ENCODE measurements at places on chromosomes 13 and 19. TPM values are rescaled to one million over a fixed set of nuclear protein-coding genes. Genes with fewer than 3 reads are reported as not detected.

The PLK5 gene
- not detected for total RNA-seq

DNA sequence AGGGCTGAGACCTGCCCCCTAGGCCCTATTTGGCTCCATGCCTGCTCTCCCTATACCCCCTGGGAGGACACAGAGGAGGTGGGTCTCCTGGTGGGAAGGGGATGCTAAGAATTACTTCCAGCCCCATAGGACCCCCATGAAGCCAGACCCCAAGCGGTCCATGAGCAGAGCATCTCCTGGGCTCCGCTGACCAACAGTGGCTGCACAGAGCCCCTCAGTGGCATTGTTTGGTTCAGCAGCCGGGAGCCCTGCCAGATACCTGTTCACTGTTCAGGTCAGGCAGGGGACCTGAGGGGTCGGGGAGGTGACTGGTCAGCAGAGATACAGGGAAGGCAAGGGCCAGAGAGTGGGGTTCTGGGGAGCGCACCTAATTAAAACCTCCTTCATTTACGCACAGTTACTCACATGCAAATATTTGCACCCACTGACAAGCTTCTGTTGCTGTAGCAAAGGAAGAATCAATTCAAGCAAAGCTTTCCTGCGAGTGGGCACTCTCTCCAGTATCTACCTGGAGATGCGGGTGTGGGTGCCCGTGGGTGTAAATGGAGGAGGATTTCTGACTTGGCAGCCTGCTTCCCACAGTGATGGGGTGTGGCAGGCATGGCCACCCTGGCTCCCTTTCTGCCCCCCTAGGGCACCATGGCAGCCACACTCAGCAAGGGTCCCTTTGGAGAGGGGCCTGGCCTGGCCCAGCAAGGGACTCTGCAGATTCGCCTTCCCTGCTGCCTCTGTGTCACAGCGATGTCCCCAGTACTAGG is 83.5 kb downstream of the CHST8 start:
- H3K27ac ChIP-seq, result no peak overlapping the region
- H3K36me3 ChIP-seq, result no peaks in the 10 kb centered on the region
- no peak overlapping the region for H3K4me3 ChIP-seq
- no peaks in the 10 kb centered on the region for H3K4me1 ChIP-seq
- DNase-seq, result no peak

DNA sequence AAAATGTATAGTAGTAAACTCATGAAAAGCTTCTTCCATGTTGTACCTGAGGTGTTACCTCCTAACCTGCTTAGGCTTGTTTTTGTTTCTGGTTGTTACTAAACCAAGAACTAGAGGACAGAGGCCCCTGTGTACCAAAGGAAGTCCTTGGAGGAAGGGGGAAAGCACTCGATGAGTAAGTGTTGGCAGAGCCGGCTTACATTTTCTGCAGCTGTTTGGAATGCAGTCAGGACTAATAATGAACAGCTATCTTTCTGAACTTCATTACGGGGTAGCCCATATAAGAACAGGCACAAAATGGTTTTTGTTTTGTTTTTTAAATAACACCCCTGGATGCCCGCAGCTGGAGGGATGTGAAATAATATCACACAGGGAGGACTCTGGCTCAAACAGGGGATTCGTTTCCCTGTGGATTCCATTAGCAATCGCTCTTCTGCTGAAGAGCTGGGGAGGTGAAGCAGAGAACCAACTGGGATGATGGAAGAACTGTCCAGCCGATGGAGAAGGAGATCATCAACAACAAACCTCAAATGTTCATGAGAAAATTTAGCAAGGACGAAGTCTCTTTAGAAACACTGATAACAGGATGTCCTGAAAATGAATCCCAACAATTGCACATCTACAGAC is 214.2 kb upstream of the MAB21L1 start:
- no peaks in the 10 kb centered on the region for H3K27me3 ChIP-seq
- no peak overlapping the region for H3K27ac ChIP-seq
- no peak for DNase-seq
- no peaks in the 10 kb centered on the region for H3K36me3 ChIP-seq
- H3K4me1 ChIP-seq, result no peaks in the 10 kb centered on the region

- no peaks in the 10 kb centered on the region for H3K27me3 ChIP-seq
- H3K4me1 ChIP-seq, result no peaks in the 10 kb centered on the region
- H3K27ac ChIP-seq, result no peak overlapping the region
- DNase-seq, result peak; percentile 79
- peaks cover 6% of the 10 kb centered on the region for H3K36me3 ChIP-seq
Observed at GRCh38 chr19:45059258-45059965, 16.9 kb downstream of the ZNF296 start.

GRCh38 chr19:31214086-31214485 is 135.2 kb downstream of the TSHZ3 start:
- no peaks in the 10 kb centered on the region for H3K4me1 ChIP-seq
- H3K27me3 ChIP-seq, result no peaks in the 10 kb centered on the region
- peak; percentile 18 for DNase-seq
- no peak overlapping the region for H3K4me3 ChIP-seq
- H3K27ac ChIP-seq, result no peak overlapping the region
- H3K36me3 ChIP-seq, result no peaks in the 10 kb centered on the region

DNA sequence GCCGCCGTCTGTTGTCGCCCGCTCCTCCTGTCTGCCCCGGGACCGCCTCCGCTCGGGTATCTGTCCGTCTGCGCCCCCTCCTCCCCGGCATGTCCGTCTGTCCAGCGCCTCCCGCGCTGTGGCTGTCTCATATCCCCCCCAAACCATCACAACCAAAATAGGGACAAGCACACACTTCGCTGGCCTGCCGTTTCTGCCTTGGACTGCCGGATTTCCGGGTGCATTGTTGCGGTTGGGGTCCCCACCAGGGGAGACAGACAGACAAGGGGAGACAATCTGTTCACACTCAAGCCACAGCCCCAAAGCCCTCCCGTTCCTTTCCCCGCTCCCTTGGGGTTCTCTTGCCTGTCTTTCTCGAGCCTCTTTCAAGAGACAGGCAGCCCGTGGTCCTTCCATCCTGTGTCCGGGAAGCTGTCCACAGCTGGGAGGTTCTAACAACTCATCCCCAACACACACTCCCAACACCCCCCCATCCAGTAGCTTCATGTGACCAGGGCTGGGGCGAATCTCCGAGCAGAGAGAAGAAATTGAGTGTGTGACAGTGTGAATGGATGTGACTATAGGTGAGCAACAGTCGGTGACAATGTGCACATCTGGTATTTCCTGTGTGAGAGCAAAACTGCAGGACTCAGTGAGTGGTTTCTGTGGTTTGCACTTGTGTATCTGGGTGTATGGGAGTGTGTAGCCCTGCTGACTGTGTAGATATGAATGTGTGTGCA is 16.5 kb upstream of the FOSB start:
- no peaks in the 10 kb centered on the region for H3K27me3 ChIP-seq
- no peaks in the 10 kb centered on the region for H3K36me3 ChIP-seq
- peak overlapping the region; percentile 61 for H3K4me3 ChIP-seq
- H3K4me1 ChIP-seq, result no peaks in the 10 kb centered on the region
- DNase-seq, result peak; percentile 59
- H3K27ac ChIP-seq, result peak overlapping the region; percentile 16

The C1QTNF9 gene
- total RNA-seq, result 0.25 TPM

The CEACAM3 gene
- 0.69 TPM for total RNA-seq

- peak; percentile 95 for DNase-seq
- H3K4me1 ChIP-seq, result peaks cover 3% of the 10 kb centered on the region
- no peaks in the 10 kb centered on the region for H3K36me3 ChIP-seq
- H3K27me3 ChIP-seq, result no peaks in the 10 kb centered on the region
- peak overlapping the region; percentile 30 for H3K4me3 ChIP-seq
- peak overlapping the region; percentile 37 for H3K27ac ChIP-seq
Observed at GRCh38 chr19:18436671-18437490, 1.1 kb downstream of the ISYNA1 start.

- H3K4me3 ChIP-seq, result no peak overlapping the region
- no peak overlapping the region for H3K27ac ChIP-seq
- no peaks in the 10 kb centered on the region for H3K4me1 ChIP-seq
Observed at GRCh38 chr13:104310861-104311260, 1244.6 kb upstream of the SLC10A2 start.

- no peaks in the 10 kb centered on the region for H3K4me1 ChIP-seq
- no peak overlapping the region for H3K4me3 ChIP-seq
- no peaks in the 10 kb centered on the region for H3K27me3 ChIP-seq
- no peak overlapping the region for H3K27ac ChIP-seq
Observed at GRCh38 chr13:40452038-40452666, 214.3 kb downstream of the FOXO1 start.

The LHB gene
- not detected for total RNA-seq

DNA sequence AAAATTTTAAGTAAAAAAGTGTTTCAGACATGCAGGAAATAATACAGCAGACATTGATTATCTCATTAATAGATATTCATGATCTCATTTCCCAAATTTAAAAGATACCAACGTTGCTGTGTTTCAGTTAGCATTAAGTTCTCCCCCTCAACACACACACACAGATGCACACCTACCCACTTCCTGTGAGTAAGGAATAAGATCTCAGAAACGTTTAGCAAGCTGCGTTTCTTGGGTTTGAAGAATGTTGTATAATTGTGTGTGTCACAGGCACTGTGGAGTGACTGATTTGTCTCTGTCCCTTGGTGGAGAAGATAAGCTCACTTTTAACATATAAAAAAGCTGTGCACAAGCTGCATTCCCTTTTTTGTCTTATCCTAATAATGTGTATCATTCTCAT is 196.8 kb downstream of the PDS5B start:
- H3K36me3 ChIP-seq, result peaks cover 4% of the 10 kb centered on the region
- DNase-seq, result no peak
- H3K27ac ChIP-seq, result no peak overlapping the region

- H3K4me3 ChIP-seq, result no peak overlapping the region
- H3K27me3 ChIP-seq, result no peaks in the 10 kb centered on the region
- no peaks in the 10 kb centered on the region for H3K36me3 ChIP-seq
- no peak for DNase-seq
- H3K27ac ChIP-seq, result no peak overlapping the region
- no peaks in the 10 kb centered on the region for H3K4me1 ChIP-seq
Observed at GRCh38 chr13:42950181-42950580, 41.9 kb downstream of the EPSTI1 start.

GRCh38 chr13:30110301-30111070 is 196.9 kb downstream of the KATNAL1 start:
- peak; percentile 11 for DNase-seq
- no peaks in the 10 kb centered on the region for H3K36me3 ChIP-seq
- peaks cover 7% of the 10 kb centered on the region for H3K4me1 ChIP-seq
- H3K4me3 ChIP-seq, result no peak overlapping the region

GRCh38 chr19:7694499-7694898 is 7.4 kb downstream of the FCER2 start:
- H3K27ac ChIP-seq, result no peak overlapping the region
- H3K36me3 ChIP-seq, result no peaks in the 10 kb centered on the region
- no peak for DNase-seq

The NMRK2 gene
- total RNA-seq, result 0.69 TPM

The ALKBH7 gene
- 70.3 TPM for total RNA-seq

DNA sequence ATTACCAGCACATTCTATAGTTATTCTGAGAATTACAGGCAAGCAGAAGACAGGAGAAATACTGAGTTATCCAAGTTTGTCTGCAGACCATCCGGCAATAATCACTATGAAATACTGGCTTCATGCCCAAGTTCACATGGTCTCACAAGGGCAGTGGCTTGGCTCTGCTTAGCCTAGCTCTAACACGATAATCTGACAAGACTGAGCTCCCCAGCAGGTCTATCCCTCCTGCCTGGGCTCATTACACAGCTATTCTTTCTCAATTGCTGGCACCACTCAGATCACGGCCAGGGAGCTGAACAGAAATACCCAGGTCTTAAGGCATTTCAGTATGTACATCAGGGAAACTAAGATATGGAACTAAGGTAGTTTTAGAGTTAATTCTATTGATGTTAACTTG is 361.6 kb upstream of the PCDH20 start:
- no peaks in the 10 kb centered on the region for H3K27me3 ChIP-seq
- no peak for DNase-seq
- H3K4me1 ChIP-seq, result no peaks in the 10 kb centered on the region
- H3K36me3 ChIP-seq, result no peaks in the 10 kb centered on the region
- H3K27ac ChIP-seq, result no peak overlapping the region

DNA sequence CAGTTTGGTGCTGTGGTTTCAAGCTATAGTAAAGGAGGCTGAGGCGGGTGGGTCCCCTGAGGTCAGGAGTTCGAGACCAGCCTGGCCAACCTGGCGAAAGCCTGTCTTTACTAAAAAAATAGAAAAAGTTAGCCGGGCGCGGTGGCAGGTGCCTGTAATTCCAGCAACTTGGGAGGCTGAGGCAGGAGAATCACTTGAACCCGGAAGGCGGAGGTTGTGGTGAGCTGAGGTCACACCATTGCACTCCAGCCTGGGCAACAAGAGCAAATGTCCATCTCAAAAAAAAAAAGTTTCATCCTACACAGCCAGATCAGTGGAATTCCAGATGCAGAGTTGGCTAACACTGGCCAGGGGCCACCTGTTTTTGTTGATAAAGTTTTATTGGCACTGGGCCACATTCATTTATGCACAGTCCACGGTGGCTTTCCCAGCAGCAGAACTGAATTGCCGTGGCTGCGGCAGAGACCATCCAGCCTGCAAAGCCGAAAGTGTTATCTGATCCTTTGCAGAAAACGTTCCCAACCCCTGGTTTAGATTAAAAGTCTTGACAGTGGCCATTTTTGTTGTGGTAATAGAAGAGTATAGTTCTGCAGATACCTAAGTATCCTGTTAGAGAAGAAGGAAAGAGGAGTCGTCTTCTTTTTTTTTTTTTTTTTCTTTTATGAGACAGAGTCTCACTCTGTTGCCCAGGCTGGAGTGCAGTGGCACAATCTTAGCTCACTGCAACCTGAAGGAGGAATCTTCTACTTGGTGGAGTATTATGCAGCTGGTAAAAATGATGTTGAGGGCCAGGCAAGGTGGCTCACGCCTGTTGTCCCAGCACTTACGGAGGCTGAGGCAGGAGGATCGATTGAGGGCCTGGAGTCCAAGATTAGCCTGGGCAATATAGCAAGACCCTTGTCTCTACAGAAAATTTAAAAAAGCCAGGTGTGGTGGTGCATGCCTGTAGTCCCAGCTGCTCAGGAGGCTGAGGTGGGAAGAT is 8.7 kb downstream of the NCLN start:
- H3K4me3 ChIP-seq, result no peak overlapping the region
- H3K4me1 ChIP-seq, result no peaks in the 10 kb centered on the region
- no peak for DNase-seq
- no peaks in the 10 kb centered on the region for H3K36me3 ChIP-seq
- H3K27me3 ChIP-seq, result no peaks in the 10 kb centered on the region
- no peak overlapping the region for H3K27ac ChIP-seq

GRCh38 chr13:35747594-35747993 is 271.1 kb upstream of the MAB21L1 start:
- no peaks in the 10 kb centered on the region for H3K27me3 ChIP-seq
- H3K4me3 ChIP-seq, result no peak overlapping the region
- H3K36me3 ChIP-seq, result no peaks in the 10 kb centered on the region
- no peak for DNase-seq
- H3K27ac ChIP-seq, result no peak overlapping the region

DNA sequence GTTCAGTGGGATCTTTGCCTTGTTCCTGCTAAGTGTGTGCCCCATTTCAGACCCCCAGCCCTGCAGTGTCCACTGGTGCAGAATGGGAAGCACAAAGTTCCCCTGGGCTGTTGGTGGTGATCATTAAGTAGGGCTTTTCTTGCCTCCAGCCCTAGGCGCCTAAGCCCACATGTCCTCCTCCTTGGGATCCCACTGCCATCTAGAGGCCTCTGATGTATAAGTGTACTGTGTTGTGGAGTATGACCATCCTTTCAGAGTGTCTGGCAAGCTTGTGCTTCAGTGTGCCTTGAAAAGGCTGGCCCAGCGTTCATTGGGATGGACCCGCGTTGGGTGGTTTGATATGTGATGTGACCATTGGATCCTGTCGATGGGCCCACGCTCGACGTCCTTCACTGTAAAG is 71.2 kb downstream of the WASF3 start:
- H3K4me1 ChIP-seq, result no peaks in the 10 kb centered on the region
- no peak overlapping the region for H3K4me3 ChIP-seq
- no peak overlapping the region for H3K27ac ChIP-seq
